ENCODE measurements at places on chromosomes 12 and 14.

- DNase-seq: no peak
These were observed 568.7 kb downstream of the RPS29 start for GRCh38 chr14:49017447-49017846.

DNA sequence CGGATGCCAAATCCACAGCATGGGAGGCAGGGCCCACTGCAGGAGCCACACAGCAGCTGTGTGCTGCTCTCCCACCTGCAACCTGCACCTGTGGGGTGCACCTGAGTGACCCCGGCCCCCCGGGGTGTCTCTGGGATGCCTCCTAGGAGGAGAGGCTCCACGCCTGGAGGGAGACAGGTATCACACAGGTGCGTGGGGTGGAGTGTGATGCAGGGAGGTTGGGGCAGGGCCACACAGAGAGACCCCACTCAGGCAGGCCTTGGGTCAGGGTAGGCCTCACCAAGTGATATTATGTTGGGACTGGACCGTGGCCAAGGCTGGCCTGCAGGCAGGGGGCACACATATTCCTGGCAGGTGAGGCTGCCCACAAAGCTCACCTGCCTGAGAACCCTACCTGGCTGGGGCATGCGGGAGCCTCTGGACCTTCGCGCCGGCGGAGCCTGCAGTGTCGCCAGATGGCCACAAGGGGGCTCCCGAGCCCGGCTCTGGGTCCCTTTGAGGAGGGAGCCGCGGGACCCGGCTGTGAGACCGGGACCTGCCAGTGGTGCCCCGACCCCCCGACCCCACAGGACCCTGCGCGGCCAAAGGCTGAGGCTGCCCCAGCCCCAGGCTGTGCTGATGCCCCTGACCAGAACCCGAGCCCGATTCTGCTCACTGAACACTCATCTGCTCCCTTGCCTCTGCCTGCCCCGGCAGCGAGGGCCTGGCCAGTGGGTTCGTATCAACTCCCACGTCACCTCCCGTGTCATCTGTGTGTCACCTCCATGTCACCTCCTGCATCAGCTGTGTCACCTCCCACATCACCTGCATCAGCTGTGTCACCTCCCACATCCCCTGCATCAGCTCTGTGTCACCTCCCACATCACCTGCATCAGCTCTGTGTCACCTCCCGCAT is 11.4 kb downstream of the TMEM121 start:
- DNase-seq: no peak

DNA sequence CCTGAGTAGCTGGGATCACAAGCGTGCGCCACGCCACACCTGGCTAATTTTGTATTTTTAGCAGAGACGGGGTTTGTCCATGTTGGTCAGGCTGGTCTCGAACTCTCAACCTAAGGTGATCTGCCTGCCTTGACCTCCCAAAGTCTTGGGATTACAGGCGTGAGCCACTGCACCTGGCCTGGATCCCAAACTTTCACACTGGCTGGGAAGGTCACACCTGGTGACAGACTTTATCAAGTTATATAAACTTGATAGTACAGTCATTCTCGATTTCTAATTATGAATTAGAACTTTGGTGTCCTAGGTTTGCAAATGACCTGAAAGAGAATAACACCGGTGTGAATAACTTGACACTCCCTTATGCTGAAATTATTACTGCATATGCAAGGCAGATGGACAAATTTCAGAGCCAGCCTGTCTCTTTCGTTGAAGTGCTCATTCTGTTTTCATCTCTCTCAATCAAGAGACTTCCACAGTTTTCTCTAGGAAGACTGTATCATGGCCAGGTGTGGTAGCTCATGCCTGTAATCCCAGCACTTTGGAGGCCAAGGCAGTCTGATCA is 5.9 kb downstream of the PLBD1 start:
- no peak for DNase-seq

GRCh38 chr14:89466484-89466883 is 49.5 kb upstream of the FOXN3 start:
- no peak for DNase-seq

DNA sequence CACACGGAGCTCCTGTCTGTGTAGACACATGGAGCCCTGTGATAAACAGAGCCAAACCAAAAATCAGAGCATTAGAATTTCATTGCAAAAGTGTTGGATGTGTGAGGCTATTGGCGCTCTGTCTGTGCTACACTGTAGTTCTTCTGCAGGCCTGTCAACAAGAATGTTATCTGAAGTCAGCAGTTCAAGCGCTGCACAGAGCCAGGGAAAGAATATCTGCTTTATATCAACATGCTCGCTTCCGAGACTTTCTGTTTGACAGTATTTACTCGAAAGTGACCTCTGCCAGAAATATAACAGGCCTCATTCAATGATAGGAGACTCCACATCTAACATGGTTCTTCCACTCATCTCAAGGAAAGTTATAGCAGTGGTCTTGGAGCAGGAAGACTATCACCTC is 118.3 kb downstream of the CCER1 start:
- no peak for DNase-seq

DNA sequence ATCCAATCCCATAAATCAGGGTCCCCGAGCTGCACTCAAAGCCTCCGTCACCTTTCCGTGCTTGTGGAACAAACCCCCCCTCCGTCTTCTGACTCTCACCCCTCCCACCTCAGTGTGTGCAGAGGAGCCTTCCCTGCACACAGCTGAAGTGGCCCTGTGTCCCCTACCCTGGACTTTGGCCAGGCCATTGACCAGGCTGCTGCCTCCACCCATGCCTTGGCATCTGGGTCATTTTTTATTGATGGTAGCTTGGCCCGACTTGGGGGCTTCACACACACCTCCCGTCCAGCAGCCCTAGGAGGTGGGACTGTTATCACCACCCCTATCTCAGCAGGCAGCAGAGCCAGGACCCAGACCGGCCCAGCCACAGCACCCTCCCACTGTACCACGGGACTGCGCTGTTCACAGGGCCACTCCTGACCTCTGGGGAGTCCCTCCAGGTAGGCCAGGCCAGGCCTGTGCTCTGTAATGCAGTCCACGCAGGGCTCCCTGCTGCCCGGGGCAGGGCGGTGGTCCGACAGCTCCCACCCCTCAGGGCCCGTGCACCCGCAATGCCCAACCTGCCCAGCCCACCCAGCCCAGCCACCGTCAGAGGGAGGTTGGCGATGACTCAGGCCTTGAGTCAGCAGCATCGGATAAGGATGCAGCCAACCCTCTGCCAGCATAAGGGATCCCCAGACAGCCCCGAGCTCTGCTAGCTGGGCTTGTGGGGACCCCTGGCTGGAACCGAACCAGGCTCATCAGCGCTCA is 9.2 kb upstream of the INF2 start:
- no peak for DNase-seq

DNA sequence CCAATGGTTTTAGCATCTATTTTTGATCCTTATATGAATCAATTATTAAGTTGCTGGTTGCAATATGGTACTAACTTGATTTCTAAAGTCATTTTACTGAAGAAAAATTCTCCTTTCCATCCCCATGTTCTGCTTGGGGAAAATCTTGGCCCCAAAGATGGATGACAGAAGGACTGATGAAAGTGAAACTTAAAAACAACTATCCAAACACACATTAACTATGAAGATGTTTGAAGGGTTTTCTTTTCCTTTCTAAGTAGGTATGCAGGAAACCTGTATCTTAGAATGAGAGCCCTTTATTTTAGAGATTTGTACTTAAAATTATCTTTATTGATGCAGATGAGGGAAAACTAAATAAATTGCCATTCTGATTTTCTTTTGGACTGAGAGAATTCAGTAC is 5.9 kb downstream of the C12orf71 start:
- DNase-seq: no peak

GRCh38 chr12:11920231-11920630 is 150.5 kb upstream of the BCL2L14 start:
- no peak for DNase-seq

- no peak for DNase-seq
These were observed 849 bp downstream of the KRT5 start for GRCh38 chr12:52519387-52519703.

DNA sequence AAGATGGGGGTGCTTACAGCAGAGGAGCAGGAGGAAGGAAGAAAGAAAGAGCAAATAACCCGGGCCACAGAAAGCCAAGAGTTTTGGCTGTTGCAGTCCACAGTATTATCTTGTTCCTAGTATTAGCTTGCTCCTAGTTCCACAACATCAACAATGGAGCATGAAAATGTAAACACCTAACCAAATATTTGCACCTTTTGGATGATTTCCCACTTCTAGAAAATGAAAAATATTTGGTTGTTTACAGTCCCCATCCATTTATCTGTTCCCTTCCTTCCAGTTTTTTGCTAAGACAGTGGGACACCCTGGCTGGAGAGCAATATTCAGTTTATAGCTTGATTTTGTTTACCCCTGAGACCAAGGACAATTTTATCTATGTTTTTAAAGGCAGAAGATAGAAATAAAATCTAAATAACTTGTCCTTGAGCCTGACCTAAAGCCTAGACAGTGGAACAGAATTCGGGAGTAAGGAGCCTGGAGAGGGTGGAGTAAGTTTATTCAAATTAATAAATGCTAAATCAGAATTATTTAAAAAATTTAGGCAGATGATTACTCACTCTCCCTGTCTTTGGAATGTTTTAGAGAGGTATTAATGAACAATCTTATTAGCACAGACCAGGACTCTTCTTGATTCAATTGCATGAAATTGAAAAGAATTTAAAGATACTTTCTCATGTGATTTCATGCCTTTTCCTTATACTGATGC is 51.6 kb downstream of the RESF1 start:
- no peak for DNase-seq

DNA sequence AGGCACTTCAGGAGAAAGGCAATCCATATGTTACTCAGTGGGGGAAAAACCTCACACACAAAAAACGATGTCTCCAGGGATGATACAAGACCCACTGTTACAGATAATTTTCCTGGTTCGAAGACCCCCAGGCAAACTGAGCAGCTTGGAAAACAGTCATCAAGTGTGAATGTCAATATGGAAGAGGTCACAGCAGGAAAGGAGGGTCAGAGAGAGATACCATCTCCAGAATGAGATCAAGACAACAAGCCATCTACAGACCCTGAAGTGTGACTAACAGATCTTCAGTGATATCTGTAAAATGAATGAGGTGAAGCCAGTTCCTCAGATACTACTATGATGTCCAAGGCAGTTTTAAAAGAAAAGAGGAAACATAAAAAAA is 28.6 kb downstream of the GNS start:
- no peak for DNase-seq

GRCh38 chr14:26528415-26529182 is 69.2 kb downstream of the NOVA1 start:
- no peak for DNase-seq

GRCh38 chr14:89767861-89768268 is 186.7 kb downstream of the EFCAB11 start:
- DNase-seq: no peak

- no peak for DNase-seq
These were observed 65.8 kb downstream of the C14orf39 start for GRCh38 chr14:60420050-60420449.

GRCh38 chr14:76909266-76909665 is 83.1 kb downstream of the LRRC74A start:
- DNase-seq: no peak

- DNase-seq: no peak
These were observed 14.7 kb upstream of the KRT80 start for GRCh38 chr12:52206304-52207040.

DNA sequence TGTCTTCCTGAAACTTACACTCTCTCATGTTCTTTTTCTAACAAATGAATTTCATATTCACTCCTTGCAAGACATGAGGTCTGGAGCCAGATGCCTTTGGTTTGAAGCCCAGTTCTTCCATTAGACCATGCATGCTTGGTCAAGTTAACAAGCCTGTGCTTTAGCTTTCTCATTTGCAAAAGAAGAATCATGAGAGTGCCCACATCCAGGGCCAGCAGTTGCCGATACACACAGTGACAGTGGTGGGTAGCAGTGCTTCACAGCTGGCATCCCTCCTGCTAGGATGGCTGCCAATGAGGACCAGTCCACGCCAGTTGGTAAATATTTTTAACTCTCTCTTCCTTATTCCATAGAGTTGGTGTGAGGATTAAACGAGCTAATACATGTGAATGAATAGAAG is 163.1 kb downstream of the PHLDA1 start:
- no peak for DNase-seq

DNA sequence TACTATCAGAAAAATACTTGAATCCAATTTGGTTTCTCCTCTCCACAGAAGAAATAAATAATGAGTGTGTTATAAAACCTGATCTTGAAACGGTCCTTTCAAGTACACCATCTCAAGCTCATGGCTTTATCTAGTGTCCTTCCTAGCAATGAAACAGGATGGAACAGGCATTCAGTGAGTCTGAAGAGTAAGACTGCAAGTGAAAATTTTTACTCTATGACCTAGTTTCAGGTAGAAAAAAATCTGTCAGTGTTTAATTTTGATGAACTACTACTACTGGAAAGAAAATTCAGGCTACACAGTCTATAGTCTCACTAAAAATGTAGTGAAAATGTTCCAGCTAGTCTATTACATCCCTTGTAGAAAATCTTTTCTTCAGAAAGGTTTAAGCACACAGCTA is 7.7 kb downstream of the CBX5 start:
- DNase-seq: no peak

DNA sequence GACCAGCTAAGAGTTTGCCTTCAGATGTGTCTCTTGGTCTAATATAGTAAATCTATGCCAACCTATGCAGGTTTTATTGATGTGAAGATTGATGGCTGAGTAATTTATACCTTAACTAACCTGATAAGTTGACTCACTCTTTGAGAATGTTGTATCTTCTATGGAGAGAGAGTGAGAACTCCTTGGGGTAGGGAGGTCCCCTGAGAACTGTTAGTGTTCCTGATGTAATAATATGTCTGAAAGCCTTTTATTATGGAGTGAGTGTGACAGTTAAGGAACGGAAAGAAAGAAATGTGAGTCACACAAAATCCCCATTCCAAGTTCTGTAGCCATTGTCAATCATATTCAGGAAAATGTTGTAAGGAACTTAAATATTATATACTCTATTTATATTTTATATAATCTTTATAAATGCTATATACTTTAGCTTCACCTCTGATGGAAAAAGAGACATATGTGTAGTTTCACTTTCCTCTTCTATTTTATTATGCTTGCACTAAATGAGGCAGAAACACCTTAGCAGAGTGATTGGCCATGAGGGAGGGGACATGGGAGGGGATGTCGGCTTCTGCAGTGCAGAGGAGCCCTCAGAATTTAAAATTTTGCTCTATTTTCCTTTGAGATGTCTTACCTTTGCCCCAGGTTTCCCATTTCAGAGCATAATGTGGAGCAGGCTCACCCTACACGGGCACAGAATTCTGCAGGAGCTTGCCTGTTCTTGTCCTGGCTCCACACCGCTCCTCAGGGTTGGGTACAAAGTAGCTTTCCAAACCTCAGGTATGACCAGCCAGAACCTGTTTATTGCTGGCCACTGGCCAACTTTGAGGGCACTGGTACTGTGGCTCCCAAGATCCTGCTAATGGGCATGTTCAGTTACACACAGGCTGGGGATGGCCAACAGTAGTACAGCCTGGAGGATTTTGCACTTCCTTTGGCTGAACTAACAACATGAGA is 57.7 kb downstream of the ARF6 start:
- DNase-seq: no peak

DNA sequence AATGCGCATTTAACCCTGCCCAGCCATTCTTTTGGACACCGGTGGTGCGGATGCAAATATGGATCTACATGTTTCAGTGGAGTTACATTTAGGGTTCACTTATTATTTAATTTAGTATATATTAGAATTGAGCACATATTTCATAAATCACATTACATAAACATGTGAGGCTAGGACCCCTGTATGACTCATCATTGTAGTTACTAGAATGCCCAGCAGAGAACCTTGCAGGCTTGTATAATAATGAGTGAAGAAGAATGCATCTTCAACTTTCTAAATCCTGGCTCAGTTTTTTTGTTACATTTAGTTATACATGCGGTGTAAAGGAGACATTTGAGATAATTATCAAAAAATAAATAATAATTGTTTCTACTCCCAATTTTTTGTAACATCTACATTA is 369.0 kb downstream of the ATP23 start:
- no peak for DNase-seq

- no peak for DNase-seq
These were observed 186.9 kb upstream of the TMPO start for GRCh38 chr12:98328467-98328866.
